ENCODE measurements at places on chromosomes 11 and 22.

GRCh38 chr11:76023236-76024068 lies 182.8 kb downstream of the WNT11 start:
- no peak for DNase-seq

DNA sequence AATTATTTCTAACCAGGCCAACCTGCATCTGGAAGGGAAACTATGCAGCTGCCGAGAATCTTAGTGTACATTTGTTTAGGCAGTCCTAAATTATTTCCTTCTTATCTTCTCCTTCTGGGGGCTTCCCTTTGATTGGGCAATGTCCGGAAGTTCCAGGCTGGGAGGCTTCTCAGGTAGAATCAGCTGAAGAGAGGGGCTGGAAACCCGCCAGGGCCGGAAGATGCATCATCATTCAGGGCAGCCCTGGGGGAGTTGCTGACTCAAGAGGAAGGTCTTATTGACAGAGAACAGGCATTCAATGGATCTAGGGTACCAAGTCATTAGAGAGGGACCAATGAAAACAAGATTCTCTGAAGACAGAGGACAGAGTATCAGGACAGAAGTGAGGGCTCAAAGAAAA lies 150.7 kb downstream of the BLID start:
- DNase-seq: peak; percentile 30

DNA sequence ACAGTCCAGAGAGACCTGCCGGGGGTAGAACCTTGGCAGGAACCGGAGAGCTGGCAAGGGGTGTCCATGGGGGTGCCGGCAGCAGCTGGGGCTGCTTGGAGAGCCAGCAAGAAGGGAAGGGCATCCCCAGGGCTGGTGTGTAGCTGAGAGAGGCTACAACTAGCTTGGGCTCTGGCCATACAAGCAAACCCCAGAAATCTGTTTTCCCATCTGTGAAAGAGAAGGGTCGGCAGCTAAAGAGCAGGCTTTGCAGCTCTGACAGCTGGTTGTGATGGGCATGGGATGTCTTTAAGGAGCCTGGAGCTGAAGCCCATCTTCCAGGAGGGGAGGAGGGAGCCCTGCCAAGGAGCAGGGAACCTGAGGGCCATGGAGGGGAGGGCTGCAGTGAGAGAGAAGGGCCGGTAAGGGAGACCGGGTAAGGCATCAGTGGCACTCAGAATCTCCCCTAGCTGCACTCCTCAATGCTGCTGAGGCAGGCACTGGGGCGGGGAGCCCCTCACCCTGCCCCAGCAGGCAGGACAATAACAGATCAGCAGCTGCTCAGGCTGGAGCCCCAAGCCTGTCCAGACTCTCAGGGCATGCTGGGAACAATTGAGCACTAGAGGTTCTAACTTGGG lies 3.9 kb downstream of the CHST1 start:
- DNase-seq: no peak

DNA sequence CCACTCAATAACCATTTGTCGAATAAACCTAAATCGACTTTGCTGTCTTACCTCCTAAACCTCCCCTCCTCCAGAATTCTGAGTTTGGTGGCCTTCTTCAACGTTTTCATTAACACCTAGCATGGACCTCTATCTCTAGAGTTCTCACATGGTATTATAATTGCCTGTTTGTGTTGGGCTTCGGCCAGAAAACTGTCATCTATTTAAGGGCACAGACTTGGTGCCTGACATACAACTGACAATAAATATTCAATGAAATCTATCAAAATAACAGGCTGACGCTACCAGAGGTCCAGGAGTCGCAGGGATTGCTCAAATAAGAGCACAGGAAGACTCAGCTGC lies 687 bp downstream of the ALKBH8 start:
- no peak for DNase-seq

GRCh38 chr22:20979243-20979809 lies 2.8 kb upstream of the LZTR1 start:
- peak; percentile 32 for DNase-seq

DNA sequence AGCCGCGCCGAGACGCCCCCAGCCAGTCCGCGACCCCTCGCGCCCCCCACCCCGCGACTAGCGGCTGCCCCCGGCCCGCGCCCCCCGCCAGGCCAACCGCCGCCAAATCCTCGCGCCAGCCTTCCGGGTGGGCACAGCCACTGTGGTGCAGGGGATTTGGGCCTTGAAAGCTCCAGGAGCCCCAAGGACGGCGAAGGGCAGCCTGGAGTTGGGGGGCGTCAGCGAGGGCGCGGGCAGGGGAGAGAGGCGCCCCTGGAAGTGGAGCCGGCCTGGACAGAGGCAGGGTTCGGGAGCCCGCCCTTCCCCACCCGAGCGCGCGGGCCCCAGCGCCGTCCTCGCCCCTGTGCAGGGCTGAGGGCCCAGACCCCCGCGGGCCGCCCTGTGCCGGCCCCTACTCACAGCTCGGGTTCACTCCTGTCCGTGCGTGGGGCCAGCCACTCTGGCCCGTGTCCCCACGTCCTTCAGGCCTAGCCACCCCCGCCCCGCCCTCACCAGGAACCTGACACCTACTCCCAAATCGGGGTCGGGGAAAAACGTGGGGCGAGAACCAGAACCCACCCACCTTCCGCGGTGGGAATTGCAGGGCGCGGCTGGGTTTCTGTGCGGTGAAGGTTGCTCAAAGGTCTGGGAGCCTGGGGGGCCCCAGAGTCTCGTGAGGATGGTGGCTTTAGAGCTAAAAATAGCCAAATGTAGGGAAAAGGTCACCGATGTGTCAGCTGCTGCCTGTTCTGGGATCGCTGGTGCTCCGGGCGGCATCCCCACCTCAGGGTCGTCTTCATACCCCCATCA lies at the start of gene CPT1B:
Gene CPT1B (minus strand): TSS at position 441 of the 789 bp plus-strand sequence. CDS start 512 bp downstream, outside the sequence.
- no peak for DNase-seq

GRCh38 chr22:23862103-23862502 lies 4.4 kb downstream of the SLC2A11 start:
- DNase-seq: no peak

- DNase-seq: no peak
These were observed 31.9 kb upstream of the FTH1 start for GRCh38 chr11:61999141-61999975.

- DNase-seq: peak; percentile 62
These were observed 22.7 kb downstream of the YPEL1 start for GRCh38 chr22:21712751-21713427.

DNA sequence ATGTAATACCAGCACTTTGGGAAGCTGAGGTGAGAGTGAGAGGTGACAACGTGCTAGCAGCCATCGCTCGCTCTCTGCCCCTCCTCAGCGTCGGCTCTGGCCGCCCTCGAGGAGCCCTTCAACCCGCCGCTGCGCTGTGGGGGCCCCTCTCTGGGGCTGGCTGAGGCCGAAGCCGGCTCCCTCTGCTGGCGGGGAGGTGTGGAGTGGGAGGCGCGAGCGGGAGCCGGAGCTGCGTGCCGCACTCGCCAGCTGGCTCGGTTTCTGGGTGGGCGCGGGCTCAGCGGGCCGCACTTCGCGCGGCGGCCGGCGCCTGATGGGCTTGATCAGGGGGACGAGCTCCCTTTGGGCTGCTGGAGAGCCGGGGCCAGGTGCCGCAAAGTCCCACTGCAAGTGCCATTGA lies 98.9 kb upstream of the UBASH3B start:
- DNase-seq: no peak

DNA sequence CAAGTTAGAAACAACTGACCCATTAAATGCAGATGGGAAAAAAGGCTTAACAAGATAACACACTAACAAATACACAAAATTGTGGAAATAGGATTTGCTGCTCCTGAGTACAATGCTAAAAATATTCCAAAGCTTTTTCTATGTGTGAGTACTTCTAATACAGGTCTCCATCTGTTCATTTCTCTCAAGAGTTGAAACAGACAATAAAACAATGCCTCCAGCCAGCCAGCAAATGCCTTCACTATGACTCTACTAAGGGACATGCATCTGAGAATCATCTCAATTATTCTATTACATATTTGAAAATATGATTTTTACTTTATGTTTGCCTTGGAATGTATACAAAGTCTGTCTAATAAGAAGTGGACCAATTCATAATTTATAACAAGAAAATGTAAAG lies 119.0 kb downstream of the CADM1 start:
- DNase-seq: no peak

GRCh38 chr11:47786373-47786772 lies 19.2 kb upstream of the FNBP4 start:
- DNase-seq: no peak

- no peak for DNase-seq
These were observed 970 bp downstream of the ASRGL1 start for GRCh38 chr11:62338218-62338617.

GRCh38 chr11:70834277-70834940 lies 418.0 kb downstream of the SHANK2 start:
- no peak for DNase-seq

DNA sequence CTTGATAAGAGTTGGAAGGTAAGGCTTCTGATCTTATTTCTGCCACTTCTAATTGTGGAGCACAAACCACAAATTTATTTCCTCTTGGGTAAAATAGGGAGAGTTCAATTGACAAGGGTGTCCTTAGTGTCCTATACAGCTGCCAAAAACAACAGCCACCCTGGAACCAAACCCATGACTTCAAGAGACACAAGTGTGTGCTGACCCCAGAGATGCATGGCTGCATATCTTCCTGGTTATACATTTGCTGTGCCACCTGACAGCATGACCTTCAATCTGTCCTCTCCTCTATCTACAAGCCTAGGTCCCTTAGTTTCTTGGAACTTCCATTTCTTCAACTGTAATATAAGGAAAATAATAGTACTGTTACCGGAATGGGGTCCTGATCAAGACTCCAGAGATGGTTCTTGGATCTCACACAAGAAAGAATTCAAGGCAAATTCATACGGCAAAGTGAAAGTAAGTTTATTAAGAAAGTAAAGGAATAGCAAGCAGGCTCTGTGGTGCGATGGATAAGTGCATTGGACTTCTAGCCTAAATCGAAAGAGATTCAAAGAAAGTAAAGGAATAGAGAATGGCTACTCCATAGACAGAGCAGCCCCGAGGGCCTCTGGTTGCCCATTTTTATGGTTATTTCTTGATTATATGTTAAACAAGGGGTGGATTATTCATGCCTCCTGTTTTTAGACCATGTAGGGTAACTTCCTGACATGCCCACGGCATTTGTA lies 15.5 kb upstream of the TMEM123 start:
- no peak for DNase-seq

- DNase-seq: no peak
These were observed 5.9 kb upstream of the SOX10 start for GRCh38 chr22:37990301-37990700.

DNA sequence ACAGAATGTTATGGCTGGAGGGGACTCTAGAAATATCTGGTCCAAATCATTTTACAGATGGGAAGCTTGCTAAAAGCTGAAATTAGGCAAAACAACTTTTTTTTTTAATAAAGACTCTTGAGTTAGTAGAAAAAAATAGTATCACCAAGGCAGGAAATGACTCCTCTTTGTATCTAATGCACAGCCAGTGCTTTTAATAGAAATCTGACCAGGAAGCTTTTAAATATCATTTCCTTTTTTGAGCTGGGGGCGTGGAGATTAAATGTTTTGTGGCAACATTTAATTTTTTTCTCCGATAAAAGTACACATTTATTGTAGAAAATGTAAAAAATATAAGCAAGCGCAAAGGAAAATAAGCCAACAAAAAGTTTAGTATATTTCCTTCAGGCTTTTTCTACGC lies 22.5 kb downstream of the TRAF6 start:
- no peak for DNase-seq

GRCh38 chr11:79634905-79635304 lies 194.1 kb upstream of the TENM4 start:
- DNase-seq: no peak

GRCh38 chr22:37259540-37260029 lies 15.5 kb upstream of the RAC2 start:
- no peak for DNase-seq

DNA sequence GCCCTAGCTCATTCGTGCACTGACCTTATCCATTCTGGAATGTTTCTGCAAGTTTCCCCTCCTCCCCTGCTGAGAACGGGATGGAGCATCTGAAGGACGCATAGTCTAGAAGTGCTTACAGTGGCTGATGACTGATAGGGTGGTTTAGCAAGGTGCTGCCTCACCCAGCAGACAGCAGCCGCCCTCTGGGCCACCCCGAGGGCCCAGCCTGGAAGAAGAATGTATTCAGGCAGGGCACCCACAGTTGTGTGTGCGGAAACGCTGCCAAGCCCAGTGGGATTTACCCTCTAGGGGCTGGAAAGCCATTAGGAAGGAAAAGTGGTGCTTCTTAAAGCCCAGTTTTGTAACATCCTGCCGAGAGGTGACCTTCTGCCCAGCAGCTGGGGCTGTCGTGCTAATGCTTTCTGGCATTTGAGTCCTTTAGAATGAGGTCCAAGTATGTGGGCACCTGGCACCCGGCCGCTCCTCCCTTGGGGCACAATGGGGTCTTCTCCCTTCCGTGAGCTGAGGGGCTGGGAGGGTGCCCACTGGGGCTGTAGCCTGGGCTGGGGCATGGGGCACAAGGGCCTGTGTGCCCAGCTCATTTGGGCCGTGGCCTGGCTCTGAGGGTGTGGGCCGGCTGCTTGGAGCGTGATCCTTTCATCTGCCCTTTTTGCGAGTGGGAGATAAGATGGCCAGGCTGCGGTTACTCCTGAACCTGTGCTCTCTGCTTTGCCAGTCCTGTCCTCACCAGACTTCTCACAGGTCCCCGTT lies 14.4 kb downstream of the FBLN1 start:
- DNase-seq: no peak

GRCh38 chr11:121431820-121432526 lies 20.1 kb upstream of the SORL1 start:
- no peak for DNase-seq

DNA sequence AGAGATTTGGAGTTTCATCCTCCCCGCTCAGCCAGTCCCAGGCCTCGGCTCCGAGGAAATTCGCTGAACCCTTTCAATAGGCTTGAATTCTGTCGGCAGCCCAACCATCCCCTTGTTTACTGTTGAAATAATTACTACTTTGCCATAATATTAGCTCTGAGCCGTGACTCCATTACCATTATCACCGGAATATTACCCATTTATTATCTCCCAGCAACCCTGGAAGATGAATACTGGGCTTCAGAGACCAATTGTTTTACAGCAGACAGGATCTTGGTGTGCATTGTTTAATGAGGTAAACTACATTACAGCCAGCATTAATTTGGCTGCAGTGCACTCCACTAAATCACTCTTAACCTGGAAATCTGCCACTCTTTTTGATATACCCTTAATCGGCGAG lies 867.4 kb downstream of the NTM start:
- no peak for DNase-seq

GRCh38 chr11:44463751-44464150 lies 101.7 kb upstream of the CD82 start:
- DNase-seq: no peak

- peak; percentile 95 for DNase-seq
These were observed 10.6 kb downstream of the RPL3 start for GRCh38 chr22:39308614-39309363.

DNA sequence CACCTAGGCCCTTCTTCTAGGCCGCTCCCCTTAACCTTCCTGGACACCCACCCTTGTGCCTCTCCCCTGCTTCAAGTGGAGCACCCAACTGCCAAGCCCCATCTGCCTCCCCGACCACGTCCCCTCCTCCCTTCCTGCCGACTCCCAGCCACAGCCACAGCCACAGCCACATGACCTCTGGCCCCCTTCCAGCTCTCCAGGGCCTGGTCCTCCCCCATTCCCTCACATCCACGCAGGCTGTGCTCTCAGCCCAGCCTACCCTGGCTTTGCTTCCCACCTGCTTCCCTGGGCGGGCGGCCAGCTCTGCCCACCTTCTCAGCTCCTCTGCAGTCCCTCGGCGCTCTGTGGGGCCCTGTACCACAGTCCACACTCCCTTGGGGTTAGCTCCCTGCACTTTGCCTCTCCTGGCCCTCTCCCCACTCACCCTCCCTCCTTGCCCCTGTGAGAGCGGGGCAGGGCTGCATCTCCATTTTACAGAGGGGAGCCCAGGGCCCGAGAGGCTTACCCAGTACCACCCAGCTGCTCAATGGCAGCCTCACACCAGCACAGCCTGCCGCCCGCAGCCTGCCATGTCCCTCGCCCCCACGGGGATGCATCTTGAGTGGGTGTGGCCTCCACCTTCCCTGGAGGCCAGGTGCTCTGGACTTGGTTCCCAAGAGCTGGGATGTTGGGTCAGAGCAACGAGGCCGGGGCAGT lies 20.3 kb downstream of the PARVG start:
- no peak for DNase-seq

All from fibroblast of skin of left quadriceps (primary cell).